AML-193 (cell line): ENCODE measurements at places on chromosomes 2 and 18.

DNA sequence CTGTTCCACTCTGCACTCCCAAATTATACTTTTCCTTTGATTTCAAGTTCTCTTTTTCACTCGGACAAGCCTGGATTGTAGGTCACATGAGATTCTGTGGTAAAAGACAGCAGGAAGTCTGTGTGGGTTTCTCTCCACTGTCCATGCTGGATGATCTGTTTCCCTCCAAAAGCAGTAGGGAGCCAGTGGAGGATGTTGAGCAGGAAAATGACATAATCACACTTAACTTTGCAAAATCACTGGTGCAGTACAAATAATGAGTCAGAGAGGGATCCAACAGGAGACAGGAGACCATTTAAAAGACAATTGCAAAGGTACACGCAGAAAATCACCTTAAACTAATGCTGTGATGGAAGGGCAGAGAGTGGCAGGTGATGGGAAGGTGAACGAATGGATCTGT is 301.3 kb downstream of the ZNF407 start:
- DNase-seq: no peak

DNA sequence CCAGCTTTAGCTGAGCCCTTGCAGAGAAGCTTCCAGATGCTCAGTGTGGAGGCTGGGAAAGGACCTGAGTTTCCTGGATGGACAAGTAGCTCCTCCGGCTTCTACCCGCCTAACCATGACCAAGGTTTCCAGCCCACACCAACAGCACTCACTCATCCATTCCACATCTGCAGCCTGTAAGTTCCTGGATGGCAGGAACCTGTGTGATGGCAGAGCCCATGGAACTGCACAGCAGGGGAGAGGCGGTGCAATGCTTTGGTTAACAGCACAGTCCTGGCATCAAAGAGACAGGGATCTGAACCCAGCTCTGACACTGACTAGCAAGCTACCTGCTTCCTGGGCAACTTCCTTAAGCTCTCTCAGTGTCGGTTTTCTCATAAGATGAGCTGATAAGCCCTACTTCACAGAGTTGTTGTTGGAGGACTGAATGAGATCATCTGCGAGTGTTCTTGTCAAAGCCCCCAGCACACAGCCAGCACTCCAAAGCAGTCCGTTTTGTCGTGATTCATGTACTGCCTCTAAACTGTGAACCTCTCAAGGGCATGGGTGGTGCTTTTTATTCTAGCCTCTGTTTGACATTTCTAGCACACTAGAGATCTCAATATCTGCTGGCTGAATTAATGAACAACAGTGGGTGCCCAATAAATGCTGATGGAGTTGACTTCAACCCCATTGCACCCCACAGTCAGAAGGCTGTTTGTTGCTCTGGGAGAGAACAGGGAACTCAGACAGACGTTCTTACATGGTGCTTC is 41.6 kb upstream of the OTOF start:
- DNase-seq: no peak

DNA sequence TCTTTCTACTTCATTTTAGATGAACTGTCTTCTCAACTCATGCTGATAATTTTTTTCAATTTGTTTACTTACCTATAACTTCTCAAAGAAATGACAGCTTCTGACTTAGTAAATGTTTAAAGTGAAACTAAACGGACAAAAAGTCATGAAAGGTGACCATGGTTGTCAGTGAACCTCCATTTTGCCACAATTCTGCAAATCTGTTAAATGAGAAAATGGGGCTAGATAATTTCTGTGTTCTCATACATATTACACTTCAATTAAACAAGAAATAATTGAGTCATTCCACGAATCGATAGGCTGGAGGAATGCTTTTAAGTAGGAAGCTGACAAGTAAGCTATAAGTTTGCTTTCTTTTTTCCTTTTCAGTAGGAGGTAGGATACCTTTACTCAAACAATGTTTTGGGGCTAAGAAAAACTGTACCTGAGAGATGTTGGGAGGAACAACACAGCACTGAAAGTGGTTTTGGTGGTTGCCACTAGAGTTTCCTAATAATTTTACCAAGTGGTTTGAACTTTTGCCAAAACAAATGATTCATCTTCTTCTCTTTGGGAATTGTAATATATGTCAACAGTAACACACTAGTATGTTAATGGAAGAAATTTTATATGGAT is 17.1 kb downstream of the DYNAP start:
- DNase-seq: peak; percentile 62

- DNase-seq: no peak
Observed at GRCh38 chr2:218888341-218888740, 7.7 kb downstream of the WNT10A start.

- DNase-seq: no peak
Observed at GRCh38 chr2:96505231-96505889, at the start of gene NEURL3. Gene NEURL3, minus strand, starts transcription at chr2:96505357. Its CDS starts 71 bp downstream, at chr2:96505286.

GRCh38 chr2:209426432-209426831 is 2.6 kb downstream of the MAP2 start:
- DNase-seq: no peak

- no peak for DNase-seq
Observed at GRCh38 chr2:54740333-54740732, 16.9 kb downstream of the EML6 start.

DNA sequence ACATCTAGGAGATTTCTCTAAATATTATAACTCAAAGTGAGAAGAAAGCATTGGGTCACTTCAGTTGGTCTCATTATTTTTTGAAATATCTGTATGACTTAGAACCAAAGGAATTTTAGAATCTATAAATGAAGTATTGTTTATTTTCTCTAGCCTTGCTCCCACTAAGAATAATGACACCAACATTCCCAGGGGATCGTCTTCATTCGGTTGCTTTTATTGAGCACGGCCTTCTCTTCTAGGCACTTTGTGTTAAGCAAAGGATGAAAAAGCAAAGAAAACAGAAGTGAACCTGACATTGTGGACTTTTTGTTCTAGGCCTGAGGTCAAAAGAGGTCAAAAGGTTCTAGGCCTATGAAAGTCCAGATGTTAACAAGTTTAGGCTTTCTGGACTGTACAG is 231.9 kb downstream of the GALR1 start:
- DNase-seq: no peak

DNA sequence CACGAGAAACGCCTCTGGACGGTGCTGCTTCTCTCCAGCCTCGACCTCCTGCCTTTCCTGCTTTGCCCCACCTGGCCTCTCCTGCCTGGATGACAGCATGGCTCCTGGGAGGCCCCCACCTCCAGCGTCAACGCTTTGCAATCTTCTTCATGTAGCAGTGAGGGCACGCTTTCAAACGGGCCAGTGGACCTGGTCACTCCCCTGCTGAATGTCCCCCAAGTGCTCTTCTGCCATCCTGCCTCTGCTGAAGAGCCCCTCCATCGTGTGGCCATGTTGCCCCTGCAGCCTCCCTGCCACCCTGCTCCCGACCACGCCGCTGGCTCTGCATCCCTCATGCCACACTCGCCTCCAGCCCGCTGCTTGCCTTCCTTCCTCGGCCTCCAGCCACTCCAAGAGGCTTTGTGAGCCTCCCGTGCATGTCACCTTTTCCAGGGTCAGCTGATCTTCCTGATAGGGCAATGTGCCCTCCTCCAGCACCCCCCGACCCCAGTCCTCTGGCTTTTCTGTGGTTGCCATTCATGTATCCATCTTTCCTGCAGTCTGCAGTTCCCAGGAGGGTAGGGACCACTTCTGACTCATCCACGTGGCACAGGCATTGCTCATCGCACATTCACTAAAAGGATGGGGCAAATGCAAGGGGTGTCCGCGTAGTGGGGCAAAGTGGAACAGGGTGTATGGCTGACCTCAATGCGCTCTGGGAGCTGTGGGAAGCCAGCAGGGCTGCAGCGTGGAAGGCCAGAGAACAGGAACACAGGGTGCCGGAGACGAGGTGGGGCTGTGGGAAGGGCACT is 268.8 kb downstream of the TWIST2 start:
- no peak for DNase-seq

- DNase-seq: no peak
Observed at GRCh38 chr2:120887320-120887697, 151.6 kb downstream of the GLI2 start.

- DNase-seq: no peak
Observed at GRCh38 chr18:58268849-58269248, 224.8 kb downstream of the NEDD4L start.

DNA sequence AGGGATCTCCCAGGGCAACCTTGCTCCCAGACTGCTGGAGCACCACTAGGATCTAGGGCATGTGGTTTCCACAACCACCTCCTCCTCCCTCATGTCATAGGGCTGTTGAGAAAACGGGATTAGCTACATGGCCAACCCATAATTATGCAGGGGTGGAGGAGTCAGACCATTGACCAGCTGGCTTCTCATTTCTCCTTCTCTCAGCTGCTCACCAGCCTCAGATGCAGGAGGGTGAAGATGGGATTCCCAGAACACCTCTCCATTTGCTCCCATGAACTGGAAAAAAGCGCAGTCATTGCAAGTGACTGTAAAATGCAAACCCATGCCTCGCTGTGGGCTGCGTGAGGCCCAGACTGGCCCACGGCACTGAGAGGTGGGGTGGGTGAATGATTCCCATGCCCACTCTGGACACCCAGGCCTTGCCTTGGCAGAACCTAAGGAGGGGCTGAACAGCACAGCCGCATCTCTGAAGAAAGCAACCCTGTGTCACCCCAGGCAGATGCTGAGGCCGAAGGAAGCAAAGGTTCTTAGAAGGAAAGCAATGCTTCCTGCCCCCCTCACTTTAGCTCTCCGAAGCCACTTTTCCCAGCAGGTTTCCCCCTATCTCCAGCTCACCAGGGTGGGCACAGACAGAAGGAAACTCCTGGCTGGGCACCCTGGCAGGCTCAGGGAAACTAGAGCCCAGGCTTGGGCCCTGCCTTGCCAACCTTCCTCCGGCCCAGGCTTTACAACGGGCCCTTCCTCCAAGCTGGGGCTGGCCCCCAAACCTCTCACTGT is 69.6 kb upstream of the RTN4 start:
- DNase-seq: no peak

DNA sequence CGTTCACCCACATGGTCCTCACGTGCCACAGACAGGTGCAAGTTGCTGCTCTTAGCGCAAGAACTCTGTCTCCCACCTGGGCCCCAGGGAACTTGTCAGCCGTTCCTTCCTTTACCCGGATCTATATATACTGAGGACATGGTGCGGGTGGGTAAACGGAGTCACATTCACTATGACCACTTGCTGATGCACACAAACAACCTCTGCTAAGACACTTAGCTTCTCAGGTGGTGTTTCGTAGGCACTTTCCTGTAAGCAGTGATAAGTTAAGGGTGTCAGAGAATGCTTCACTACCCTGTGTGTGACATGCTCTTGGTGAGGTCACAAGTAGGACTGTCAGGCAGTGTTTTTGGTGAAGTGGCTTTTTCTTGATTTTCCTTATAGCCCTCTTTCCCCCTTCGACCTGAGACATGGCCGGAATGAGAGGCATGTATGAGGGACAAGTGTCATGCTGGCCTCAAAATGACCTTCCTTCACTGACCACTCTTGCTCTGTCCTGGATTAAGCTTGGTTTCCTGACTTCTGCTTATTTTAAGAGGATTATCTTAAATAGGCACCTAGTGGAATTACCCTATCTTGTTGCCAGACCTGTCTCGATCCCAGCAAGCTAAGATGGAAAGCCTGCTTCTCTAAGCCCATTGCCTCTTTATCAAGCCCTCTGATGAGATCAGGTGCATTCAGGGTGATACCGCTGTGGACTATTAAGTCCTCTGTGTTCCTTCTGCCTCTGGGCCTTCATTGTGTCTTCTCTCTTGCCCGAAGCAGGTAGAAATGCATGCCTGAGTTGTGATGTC is 97.1 kb upstream of the CELF4 start:
- DNase-seq: no peak

DNA sequence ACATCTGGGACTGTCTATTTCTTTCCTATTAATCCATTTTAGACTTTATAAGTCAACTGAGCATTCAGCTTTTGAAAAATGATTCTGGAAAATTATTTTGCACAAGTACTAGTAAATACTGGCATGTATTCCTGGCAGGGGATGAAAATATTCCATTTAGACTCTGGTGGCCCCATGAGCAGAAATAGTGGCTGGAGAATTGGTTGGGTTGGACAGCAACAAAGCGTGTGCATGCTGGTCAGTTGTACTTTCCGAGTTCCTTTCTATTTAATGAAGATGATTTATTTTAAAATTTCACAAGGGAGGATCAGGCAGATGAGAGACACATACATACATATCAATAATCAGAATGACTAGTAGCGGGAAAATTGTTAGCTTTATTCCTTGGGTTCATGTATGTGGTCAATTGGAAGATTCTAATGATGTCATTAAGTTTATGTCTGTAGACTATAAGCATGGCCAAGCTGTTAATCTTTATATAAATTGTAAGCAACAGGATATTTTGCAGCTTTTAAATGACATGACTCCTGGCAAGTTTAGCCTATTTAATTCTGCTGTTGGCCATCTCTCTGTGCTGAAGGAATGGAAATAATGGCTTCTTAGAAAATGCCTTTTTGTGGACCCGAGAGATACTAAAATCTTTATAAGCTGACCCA is 541.6 kb downstream of the SLC4A3 start:
- DNase-seq: no peak

GRCh38 chr2:176114120-176114929 is 2.3 kb upstream of the HOXD10 start:
- no peak for DNase-seq

- DNase-seq: no peak
Observed at GRCh38 chr2:181684454-181685149, 4.3 kb upstream of the NEUROD1 start.

GRCh38 chr18:50401888-50402287 is 27.0 kb downstream of the SKA1 start:
- no peak for DNase-seq

DNA sequence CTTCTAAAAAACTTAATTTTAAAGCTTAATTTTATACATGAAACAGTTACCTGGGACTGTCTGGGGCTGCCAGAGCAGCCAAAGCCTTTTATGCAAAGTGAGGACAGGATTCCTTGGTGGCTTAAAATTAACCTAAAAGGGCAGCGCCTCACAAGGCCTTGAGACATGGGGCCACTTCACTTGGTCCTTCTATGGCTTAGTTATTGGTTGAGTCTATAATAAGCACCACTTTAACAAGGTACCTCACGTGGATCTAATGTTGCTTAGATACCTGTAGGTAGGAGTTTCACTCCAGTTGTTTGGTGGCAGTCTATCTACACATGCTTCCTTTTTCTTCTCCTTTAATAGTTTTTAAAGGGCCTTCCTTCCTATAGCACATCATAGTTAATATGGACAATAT is 51.6 kb downstream of the EIF2AK3 start:
- DNase-seq: no peak

GRCh38 chr2:196245378-196246140 is 74.2 kb upstream of the STK17B start:
- no peak for DNase-seq

DNA sequence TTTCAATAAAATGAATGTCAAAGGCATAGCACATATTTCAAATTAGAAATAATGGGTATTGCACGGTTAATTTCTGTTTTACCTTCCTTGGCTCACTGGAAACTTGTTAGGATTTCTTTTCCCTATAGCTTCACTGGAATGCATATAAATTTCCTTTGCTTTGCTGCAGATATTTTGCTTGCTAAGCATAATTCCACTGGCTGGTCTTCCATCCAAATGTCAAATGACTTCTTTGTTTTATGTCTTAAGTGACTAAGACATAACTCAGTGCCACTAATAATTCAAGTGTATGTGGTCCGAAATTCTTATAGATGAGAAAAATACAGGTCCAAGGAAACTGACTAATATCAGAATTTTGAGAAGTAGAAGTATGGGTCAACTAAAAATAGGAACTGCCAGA is 182.8 kb upstream of the PGAP1 start:
- DNase-seq: no peak
